ENCODE measurements at places on chromosomes 4 and X.

DNA sequence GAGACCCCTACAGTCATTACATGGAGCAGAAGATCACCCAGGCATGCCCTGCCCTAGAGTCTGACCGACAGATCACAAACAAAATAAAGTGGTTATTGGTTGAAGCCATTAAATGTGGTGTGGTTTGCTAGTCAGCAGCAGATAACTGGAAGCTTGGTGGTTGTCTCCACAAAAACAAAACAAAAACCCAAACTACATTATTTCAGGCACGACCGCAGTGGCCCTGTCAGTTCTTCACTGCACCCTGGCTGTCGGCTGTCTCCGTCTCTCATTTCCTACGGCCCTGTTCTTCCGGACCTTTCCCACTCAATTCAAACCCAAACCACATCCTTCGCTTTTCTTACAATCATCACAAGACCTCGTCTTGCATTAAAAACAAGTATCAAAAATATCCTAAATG is 521.3 kb upstream of the ZFP42 start:
- no peak for DNase-seq

- peak; percentile 35 for DNase-seq
These were observed 1467.4 kb downstream of the C4orf33 start for GRCh38 chr4:130563185-130563888.

DNA sequence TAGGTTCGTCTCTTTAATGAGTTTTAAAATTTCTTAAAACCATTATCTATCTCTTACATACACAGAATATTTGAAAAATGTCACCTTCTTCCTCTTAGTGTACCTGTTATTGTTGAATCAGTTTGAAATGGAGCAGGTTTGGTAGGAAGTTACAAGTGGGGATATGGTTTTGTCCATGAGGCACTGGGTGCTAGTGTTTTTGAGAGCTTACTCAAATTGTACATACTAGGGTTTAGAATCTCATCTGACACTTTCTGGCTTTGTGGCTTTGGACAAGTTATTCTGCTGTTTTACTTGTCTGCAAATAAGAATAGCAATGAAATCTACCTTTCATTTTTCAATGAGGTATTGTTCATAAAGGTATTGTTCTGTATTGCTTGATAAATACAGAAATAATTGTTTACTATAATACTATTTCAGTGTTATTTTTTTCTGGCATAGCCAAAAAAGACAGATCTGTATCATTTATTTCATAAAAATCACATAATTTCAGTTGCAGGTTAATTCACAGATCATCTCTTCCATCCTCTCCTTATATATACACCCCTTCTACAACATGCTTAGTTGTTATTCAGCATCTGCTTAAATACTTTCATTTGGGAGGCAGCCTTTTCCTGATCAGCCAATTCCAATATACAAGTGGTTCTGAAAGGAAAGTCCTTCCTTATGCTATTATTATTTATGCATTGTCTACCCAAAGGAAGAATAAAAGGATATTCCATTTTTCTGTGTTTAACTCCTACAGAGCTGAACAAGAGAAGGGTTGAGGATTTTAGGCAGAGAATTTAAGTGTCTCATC is 13.3 kb downstream of the NCAPG start:
- no peak for DNase-seq

GRCh38 chr4:1793496-1793840 is 375 bp downstream of the FGFR3 start:
- no peak for DNase-seq

GRCh38 chr4:102339018-102339417 is 6.3 kb downstream of the SLC39A8 start:
- no peak for DNase-seq

DNA sequence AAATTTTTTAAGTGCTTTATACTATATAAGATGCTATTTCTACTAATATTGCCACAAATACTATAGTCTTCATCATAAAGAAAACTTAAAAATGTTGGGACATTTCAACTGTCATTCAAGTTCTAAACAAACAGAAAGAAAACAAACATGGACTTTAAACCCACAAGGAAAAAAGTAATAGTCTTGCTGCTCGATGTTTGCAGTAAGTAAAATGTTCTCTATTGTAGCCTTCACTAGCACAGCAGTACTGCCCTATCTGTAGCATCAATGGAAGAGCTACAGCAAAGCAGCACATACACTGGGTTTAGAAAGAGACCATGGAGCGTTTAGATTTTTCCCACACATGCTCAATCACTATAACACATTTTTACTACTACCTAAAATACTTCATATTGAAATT is 146.8 kb downstream of the KLHL13 start:
- no peak for DNase-seq

DNA sequence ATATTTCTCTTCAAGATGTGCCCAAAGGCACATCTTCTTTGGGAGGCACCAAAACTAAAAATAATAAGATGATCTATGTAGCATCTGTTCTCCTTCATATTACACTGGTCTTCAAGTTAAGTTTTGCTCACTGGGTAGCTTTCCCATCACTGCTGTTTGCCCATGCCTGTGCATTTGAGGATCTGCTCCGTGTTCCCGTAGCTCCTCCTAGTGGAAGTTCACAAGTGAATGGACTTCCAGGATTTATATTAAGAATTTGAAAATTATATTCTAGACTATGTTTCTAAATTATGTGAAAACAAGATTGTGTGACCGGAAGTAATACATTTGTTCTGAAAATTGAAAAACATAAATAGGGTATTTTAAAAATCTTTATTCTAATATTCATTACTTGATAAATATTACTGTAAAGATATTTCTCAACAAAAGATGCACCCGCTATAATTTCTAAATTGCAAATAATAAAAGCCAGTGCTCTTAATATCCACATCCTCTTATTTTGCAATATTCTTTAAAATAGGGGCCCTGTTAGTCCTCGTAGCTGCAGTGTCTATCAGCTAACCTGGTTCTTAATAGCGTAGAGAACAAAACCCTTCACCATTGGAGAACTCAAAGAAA is 147.7 kb downstream of the RBM46 start:
- no peak for DNase-seq

GRCh38 chr4:141731481-141731880 is 95.1 kb downstream of the IL15 start:
- no peak for DNase-seq
